ENCODE measurements at places on chromosomes 2 and 18.

DNA sequence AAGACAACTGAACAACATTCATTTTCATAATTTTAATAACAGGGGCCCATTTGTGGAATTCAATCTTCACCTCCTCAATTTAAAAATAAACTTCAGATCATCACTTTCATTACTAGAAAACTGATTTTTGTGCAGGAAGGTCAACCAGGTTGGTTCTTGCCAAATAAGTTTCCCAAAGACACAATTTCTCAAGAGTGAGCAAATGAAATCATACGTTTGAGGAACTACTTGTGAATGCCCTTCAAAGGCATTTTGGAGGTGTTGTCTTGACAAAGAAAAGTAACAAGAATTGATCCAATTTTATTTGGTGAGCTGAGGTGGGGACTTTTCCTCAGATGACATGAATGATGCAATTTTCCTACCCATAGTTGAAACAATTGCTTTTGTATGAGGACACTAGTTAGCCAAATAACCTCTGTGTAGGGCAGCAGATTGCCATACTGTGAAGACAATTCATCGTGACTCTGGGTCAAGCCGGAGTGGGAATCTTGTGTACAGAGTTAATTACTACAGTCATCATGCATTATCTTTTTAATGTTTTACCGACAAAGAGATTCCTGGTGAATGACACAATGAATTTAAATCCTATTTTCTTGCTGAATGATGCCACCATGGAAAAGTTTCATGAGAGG is 121.8 kb downstream of the TGFA start:
- no peak for DNase-seq

DNA sequence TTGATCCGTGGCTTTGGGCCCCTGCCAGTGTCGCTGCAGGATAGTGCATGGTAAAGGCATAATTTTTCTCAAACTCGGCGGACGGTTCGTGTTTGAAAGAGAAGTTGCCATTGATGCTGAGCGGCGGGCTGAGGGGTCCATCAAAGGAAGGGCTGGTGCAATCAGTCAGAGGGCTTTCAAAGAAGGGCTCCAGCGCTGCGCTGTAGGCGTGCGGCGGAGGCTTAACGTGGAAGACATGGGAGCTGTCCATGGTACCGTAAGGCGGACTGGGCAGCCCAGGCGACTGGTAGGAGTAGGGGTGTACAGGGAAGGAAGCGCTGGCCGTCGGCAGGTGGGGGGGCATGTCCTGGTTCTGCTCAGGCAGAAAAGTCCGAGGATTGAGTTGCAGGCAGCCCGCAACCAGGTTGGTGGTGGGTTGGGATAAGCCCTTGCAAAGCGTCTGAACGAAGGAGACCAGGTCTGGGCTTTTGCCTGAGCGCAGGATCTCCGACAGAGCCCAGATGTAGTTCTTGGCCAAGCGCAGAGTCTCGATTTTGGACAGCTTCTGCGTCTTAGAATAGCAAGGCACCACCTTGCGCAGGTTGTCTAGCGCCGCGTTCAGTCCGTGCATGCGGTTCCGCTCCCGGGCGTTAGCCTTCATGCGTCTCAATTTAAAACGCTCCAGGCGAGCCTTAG is 2.3 kb downstream of the NEUROD1 start:
- peak; percentile 65 for DNase-seq

GRCh38 chr2:47043142-47043890 is 111.8 kb downstream of the STPG4 start:
- DNase-seq = no peak

DNA sequence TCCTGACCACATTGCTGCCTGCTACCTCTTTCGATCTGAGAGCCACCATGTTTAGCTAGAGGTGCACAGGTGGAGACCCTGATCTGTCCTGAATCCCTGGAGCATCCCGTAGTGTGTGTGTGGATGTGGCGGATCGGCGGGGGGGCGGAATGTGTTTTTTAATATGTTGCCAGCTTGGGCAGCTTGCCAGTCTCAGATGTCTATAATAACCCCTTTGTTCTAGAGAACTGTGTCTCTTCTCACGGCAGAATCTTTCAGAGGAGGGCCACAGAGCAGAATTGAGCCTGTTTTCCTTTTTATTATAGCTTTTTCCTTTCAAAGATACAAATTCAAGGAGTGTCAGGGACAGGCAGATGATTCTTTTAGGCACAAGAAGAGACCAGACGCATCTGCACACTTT is 934.1 kb upstream of the KLHL29 start:
- DNase-seq = no peak

DNA sequence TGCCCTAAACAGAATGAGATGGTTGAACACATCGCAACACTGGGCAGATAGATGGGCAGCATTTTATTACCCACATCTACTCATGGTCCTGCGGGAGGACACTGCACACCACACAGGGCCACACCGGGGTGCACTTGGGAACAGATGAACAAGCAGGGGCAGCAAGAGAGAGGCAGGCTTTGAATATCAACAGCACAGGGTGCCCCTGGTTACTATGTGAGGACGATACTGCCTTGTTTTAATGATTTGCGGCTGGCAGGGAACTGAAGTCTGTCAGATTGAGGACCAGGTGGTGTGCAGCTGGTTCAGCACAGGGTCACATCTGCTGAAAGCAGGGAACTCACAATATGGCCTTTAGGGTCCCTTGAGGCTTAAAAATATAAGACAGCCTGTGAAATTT is 195.7 kb downstream of the PIEZO2 start:
- no peak for DNase-seq
